Glomerular endothelial cell (primary cell): ENCODE measurements at places on chromosomes 1 and 21.

- DNase-seq = no peak
Observed at GRCh38 chr1:59266927-59267293, 30.0 kb upstream of the FGGY start.

GRCh38 chr1:1080122-1080757 is 6.1 kb upstream of the RNF223 start:
- DNase-seq = no peak

DNA sequence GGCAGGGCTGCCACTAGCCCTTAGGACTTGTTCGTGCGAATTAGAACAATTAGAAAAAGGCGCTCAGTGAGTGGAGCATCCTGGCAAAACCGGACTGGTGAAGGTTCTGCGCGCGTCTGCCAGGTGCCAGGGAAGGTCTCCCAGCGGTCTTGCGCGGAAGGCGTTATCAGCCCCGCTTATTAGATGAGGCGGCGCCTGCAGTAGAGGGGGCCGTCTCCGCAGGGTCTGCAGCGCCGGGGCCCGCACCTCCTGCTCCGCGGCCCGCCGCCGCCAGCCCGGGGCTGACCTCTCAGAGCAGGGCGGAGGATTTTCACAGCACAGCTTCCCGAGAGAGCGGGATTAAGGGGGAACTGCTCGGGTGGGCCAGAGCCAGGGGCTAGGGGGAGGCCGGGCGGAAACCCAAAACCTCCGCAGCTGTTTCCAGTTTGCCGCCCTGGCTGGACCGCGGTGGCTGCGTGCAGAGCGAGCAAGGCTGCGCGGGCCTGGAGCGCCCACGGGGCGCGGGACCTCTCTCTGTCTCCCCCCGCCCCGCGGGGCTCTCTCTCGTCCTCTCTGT is 155.2 kb downstream of the FOXD2 start:
- DNase-seq = no peak

GRCh38 chr1:240691909-240692705 is 80.2 kb upstream of the GREM2 start:
- DNase-seq = no peak

DNA sequence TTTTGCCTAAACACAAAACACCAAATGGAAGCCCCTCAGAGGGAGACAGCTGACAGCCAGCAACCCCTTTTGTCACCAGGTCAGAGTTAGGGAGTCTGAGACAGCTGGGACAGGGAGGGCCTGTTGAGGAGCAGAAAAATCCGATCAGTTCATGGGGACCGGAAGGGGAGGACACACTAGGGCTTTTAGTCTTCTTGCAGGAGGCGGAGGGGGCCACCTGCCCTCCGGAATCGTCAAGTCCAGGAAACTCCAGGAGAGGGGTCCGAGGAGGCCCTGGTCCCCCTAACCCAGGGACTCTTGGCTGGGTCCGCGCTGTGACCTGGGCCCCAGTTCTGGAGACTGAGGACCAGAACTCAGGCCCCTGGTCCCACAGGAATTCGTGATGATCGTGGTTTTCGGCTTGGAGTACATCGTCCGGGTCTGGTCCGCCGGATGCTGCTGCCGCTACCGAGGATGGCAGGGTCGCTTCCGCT is 34.2 kb downstream of the KCNQ4 start:
- DNase-seq = no peak

- DNase-seq = no peak
Observed at GRCh38 chr21:40120940-40121575, 253.8 kb downstream of the PCP4 start.

DNA sequence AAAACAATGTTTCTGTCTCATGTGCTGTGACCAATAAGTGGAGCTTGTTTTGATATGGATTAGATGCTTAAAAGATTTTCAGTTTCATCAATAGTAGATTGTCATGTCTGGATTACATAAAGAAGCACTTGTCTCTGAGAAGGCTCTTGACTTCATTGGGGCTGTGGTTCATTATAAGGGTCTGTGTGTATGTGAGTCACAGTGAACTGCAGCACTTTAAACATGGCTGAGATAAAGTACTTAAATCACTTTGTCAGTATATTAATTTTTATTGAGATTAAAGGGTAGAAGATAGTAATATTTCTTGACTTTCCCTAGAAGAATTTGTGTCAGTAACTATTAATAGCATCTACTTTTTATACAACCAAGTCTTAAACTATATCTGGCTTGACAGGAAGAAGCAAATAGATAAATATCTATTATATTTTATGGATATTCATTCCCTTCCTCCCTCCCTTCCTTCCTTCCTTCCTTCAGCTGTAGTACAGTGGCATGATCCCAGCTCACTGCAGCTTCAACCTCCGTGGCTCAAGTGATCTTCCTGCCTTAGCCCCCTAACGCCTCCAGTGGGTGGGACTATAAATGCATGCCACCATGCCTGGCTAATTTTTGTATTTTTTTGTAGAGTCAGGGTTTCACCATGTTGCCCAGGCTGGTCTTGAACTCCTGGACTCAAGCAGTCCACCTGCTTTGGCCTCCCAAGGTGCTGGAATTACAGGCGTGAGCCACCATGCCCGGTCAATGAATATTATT is 48.8 kb downstream of the ZFYVE9 start:
- no peak for DNase-seq
